Activated T-helper 1 cell treated with Interleukin-2 at 50 U/mL for 16 hours (primary cell): ENCODE measurements at places on chromosomes 2 and 18.

DNA sequence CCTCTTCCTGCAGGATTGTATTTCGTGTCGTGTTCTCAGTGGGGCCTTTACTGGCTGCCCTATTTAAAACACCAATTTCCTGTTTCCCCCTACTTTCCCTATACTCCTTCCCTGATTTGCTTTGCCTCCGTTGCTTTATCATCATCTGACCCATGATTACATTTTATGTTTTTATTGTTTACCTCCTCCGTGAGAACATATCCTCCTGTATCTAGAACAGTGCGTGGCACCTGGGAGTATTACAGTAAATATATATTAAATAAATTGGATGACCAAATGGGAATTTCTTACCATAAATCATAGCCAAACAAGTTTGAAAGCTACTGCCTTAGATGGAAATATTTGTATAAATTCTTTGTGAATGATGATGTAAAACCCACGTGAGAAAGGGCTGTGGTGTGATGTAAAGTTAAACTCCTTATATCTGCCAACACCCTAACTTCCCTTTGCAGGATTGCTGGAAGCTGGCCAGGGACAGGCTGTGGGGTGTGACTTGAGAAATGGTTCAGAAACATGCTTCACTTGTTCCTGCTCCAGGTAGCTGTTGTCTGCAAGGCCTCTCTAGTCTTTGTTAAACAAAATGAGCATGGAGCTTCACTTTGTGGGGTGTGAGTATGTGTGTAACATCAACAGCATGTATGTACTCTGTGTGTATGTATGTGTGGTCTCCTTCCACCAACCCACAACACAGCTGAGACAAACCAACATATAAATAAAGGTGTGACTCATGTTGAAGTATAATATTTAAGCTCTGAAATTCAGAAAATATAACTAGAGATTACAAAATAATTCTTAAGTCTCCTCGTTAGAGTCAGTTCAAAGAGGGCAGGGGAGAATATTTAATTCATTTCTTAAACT, 40.3 kb downstream of the LHCGR start:
- no peak for DNase-seq

GRCh38 chr18:40739029-40739428, 1216.0 kb upstream of the PIK3C3 start:
- no peak for DNase-seq

DNA sequence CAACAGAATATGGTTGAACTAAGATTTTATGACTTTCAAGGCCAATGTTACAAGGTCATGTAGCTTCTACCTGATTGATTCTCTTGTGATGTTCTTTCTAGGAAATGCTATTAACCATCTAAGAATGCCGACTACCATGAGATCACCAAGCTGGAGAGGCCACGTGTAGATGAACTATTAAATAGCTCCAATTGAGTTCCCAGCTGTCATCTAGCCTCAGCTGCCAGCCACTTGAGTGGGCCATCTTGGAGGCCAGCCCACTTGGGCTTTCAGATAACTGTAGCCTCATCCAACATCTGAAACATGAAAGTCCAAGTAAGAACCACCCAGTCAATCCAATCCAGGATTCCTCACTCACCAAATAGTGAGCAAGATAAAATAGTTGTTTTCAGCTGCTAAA, 376.9 kb upstream of the TMEFF2 start:
- DNase-seq: no peak

DNA sequence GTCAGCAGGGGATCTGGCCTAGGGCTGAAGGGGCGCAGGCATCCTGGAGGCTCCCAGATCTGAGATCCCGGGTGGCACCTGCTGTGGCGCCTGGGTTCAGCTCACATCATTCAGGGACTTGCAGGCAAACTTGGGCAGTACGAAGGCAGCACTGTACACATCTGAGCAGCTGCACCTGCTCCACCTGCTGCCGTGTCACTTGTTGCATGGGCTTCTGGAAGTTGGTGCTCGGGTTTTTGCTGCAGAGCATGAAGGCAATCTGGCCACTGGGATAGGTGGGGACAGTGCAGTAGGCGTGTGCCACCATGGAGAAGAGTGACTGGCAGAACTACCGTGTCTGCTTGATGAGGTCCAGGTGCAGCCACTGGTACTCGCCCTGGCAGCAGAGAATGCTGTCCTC, 48.6 kb downstream of the UGGT1 start:
- no peak for DNase-seq

DNA sequence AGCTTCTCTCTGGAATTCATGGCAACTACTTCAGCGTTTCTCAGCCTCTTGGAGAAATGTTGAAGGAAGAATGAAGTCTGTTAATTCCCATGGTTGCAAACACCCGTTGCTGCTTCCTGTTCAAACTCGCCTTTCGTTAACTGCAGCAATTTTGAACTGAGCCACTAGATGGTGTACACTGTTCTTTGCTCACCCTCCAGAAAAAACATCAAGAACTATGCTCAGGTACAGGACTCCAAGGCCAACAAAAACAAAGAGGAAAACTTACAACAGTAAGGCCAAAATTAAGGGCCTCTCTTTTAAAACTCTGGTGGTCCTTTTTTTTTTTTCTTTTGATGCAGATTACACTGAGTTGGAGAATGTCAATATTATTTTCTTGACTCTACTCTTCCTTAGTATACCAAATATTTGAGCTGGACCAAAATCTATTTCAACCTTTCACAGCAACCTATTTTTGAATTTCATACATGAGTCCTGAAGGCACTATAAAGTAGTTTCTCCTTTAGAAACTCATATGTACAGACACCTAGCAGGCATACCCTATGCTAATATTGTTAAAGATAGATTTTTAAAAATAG, 58.2 kb downstream of the KLHL14 start:
- DNase-seq: no peak

GRCh38 chr2:69693059-69693774, 48.7 kb upstream of the ANXA4 start:
- DNase-seq: peak; percentile 9

- DNase-seq: no peak
These were observed 546.1 kb upstream of the SALL3 start for GRCh38 chr18:78433562-78433961.

- DNase-seq: no peak
These were observed 11.9 kb upstream of the RPL37A start for GRCh38 chr2:216486708-216487107.

GRCh38 chr2:236552581-236553363, 16.9 kb upstream of the ACKR3 start:
- no peak for DNase-seq

GRCh38 chr2:238267341-238267710, 21.1 kb downstream of the PER2 start:
- DNase-seq: no peak

DNA sequence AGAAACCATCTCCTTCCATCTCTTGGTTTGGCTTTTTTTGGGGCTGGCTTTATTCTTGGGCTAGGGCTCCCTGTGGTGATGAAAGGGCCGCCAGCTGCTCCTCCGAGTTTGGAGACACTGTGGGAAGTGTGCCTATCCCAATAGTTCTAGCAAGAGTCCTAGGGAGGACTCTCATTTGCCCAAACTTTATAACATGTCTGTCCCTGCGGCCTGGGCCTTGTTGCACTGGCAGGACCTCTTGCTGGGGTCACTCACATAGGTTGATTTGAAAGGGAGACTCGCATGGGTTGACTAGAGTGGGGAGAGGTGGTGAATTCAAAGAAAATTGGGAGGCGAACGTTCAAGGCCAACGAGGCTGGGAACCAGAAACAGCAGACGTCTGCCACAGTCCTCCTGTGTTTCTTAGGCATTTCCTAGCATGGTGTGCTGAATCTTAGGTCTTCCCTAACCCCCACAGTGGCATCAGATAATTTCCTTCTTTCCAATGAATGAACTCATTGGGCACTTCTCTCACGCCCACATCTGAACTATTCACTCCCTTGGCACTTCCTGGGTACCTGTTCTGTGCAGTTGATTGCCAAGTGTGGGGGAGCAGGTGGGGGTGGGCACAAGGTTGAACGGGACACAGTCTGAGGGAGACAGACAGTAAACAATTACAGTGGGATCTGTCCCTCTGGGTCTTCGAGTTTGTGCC, 26.8 kb downstream of the NIFK start:
- no peak for DNase-seq

DNA sequence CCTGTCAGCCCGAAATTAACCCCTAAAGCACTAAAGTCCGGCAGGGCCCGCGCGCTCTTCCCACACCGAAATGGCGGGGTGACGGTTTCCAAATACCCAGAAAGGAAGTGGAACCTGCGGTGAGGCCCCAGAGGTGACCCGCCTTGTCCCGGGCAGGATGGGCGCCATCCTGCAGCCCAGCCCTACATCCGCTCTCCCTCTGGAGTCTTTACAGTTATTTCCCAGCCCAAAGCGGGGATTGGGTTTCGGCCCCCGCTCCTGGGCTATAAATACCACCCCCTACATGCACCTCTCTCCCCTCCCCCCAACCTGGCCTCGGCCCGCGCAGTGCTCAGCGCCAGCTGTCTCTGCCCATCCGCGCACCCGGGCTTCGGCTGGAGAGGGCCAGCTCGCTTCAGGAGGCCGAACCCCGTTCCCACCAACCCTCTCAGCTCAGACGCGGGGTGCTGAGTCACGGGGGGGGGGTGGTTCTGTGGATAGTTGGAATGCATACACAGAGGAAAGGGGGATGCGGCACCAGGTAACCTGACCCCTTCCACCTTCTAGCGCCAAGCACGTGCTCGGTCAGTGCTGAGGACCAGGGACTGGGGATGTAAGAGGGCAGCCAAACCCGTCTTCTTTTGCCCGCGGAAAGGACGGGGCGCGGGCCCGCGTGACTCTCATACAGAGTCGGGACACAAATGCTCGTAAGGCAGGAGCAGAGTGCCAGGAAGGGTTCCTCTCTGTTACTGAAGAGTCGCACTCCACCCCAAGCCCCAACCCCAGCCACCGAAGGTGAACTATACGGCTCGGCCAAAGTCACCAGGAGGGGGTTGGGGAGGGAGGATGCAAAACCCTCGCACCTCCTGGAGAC, at the start of gene TUBA4B:
Gene TUBA4B (plus strand): TSS at position 344 of the 853 bp plus-strand sequence. CDS start 165 bp downstream, at position 509.
- DNase-seq: no peak

DNA sequence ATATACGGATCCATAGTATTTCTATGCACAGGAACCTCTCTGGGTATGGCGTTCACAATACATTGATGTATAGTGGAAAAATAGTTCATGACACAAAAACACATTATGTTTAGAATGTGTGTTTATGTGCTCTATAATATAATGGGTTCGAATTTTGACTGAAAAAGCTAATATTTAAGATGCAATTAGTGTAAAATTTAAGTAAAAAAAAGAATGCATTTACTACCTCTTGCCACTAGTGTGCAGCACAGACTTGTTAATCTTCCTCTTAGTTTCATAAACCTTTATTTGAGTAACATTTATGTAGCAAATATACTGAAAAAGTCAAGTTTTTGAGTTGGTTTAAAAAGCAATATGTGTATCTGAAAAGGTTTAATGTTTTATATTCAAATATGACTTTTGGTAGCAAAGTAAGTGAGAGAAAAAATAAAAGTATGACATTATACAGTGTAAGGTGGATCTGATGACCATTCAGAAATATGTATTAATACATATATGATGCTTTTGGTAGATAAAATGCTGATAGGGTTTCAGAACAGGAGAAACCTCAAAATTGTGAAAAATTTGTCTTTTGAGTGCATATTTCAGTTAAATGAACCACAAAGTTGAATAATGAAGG, 49.4 kb downstream of the CCDC102B start:
- DNase-seq: no peak

- no peak for DNase-seq
These were observed 1.7 kb upstream of the FOSL2 start for GRCh38 chr2:28390746-28391563.

DNA sequence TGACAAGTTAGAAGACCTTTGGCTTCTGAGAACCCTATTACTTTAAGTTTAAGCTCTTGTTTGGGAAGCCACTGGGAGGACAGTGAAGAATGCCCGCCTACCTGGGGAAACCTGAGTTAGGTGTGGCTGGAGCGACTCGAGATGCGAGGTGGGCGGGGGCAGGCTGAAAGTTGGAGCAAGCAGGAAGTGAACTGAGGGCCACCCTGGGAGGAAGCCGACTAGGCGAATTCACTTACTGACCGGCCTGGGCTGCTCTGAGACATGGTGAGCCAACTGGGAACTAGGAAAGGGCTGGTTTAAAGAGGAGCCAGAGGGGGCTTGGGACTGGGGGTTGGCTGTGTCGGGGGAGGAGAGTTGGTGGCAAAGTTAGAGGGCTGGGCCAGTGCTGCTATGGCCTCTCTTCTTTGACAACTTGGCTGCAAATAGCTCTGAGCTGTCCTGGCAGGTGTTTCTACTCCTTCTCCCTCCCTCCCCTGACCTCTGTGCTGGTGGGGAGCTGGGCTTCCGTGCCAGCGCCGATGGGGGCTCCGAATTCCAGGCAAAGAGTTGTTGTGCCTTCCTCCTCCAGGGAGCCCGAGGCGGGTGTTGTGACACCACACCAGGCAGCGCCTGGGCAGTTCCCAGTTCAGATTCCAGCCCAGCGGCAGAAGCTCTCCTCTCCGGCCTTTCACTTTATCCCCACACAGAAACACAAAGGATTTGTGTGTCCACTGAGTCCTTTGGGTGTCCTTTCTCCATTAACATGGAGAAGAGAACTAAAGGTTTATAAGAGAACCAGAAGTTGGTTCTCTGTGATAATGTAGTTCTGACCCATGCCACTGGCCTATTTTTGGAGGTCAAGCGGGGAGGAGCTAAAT, at the start of gene VAMP8:
Gene VAMP8 (plus strand): TSS at position 201 of the 857 bp plus-strand sequence. CDS start 61 bp downstream, at position 262.
- DNase-seq: peak; percentile 55

GRCh38 chr2:15634846-15635490, 43.3 kb downstream of the DDX1 start:
- no peak for DNase-seq

- DNase-seq: no peak
These were observed 68.7 kb upstream of the MGAT4A start for GRCh38 chr2:98799375-98800329.

- no peak for DNase-seq
These were observed 306.1 kb downstream of the ZEB2 start for GRCh38 chr2:144213797-144214196.

DNA sequence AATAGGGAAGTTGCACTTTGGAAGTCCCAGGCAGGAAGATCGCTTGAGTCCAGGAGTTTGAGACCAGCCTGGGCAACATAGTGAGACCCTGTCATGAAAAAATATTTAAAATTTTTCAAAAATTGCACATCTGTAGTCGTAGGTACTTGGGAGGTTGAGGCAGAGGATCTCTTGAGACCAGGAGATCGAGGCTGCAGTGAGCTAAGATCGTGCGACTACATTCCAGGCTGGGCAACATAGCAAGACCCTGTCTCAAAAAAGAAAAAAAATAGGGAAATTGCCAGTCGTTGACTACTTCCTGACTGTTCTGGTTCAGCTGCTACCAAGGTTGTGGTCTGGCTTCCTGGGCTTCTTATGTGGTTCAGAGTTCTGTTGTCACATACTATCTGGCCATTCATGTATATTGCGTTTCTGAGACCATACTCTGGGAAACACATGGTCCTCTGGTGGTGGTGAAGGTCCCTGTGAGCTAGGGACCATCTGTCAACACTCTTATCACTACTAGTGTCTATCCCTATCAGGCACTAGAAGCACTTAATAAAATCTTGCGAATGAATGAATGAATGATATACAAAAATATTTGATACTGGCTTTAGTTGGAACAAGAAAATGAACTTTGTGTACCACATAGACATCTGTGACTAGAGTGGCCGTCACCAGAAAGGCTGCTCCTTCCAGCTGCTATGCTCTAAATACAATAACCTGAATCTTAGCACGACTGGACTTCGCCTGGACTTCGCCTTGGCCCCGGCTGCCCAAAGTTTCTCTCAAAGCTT, 861 bp upstream of the KLHL23 start:
- DNase-seq: no peak
